ENCODE measurements at places on chromosomes 16 and 17.

DNA sequence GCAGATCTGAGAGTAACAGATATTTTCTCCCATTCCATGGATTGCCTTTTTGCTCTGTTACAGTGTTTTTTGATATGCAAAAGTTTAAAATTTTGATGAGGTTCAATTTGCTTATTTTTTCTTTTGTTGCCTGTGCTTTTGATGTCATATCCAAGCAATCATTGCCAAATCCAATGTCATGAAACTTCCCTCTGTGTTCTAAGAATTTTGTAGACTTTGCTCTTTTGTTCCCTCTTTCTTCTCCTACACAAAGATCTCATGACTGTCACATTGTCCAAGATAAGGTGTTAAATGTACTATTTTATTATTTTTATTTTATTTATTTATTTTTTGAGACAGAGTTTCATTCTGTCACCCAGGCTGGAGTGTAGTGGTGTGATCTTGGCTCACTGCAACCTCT lies 18.9 kb upstream of the KCNH6 start:
- no peak for DNase-seq

DNA sequence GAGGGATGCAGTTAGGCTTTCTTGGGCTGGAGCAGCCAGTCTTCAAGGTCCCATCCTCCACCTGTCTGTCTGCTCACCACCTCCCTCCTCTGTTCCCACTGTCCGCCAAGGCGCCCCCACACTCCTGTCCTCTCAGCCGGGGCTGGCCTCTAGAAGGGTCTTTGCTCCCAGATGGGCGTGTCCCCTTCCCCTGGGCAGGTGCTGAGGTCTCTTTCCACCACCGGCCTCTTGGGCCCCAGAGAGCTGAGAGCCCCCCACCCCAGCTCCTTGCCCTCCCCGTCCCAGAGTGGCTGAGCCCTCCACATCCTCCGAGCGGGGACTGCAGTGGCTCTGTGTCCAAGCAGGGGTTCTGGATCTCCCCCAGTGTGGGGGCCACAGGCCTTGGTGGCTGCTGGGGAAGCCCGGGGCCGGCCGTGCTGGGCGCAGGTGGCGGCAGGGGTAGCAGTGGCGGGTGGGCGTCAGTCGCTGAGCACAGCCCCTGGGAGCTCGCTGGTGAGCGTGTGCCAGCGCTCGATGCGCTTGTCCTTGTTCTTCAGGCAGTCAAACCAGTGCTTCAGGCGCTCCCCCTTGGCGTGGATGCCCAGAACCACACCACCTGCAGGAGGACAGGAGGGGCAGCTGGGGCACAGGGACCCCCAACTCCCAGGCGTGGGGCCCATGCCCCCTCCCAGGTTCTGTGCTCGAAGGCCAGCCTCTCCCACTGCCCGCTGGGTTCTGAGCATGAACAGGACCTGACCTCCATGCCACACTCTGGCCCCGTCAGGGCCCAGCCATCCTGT lies 9.8 kb downstream of the SCGB1C2 start:
- no peak for DNase-seq

DNA sequence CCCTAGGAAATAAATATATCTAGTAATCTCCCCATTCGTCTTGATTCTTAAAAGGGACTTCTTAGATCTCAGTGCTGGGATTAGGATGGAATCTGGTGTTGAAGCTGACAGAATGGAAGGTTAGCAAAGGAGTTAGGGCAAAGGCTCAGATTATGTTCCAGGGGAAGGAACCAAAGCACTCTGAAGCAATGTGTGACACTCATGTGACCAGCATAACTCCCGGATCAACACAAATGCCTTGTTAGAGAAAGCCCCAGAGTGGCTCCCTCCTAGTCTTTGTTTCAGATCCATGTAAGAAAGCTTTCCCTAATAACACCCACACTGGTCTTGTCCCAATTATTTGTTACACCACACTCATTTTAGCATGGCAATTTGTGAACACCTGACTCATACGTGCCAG lies 62.6 kb upstream of the ERN1 start:
- no peak for DNase-seq

- DNase-seq, result no peak
Measured at GRCh38 chr17:75267153-75267410, 3.9 kb downstream of the MIF4GD start.

DNA sequence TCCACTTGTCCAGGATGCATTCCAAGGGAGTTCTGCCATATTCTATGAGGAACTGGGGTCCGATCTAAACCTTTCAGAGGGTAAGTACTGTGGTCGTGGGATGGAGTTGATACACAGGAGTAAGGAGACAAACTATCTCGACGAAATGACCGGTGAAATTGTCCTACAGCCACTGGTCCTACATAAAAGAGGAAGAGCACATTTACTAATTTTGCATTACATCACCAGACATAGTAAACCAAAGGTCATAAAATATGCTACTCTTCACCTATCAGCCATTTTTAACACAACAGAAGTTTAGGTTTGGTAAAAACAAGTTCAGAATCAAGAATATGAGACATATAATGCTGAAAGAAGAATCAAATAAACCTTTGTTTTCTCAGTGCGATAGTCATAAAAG lies 8.1 kb downstream of the HSF5 start:
- DNase-seq, result no peak

DNA sequence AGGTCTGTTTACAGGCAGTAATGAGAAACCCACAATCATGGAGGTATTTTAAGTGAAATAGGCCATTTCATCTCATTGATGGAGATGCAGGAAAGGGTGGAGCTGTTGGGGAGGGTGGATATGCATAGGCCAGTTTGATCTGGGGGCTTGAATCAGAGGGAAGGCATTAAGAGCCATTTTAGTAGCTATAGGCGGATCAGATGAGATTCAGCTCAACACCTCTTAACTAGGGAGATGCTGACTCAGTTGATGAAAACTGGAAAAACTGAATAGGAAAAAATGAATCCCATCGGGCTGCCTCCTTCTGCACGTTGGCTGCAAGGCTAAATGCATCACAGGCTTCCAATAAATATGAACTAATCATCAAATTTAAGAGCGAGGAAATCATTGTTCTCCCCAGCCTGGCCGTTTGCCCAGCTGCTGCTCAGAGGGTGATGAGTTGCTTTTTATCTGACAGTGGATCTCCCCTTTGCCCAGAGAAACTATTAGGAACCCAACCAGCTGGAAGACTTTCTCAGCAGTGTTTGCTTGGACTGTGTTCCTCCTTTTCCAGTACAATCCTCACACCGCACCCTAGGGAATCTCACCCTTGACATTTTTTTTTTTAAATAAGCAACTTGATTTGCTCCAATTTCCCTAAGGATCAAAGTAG lies 149.6 kb downstream of the SOX9 start:
- no peak for DNase-seq

DNA sequence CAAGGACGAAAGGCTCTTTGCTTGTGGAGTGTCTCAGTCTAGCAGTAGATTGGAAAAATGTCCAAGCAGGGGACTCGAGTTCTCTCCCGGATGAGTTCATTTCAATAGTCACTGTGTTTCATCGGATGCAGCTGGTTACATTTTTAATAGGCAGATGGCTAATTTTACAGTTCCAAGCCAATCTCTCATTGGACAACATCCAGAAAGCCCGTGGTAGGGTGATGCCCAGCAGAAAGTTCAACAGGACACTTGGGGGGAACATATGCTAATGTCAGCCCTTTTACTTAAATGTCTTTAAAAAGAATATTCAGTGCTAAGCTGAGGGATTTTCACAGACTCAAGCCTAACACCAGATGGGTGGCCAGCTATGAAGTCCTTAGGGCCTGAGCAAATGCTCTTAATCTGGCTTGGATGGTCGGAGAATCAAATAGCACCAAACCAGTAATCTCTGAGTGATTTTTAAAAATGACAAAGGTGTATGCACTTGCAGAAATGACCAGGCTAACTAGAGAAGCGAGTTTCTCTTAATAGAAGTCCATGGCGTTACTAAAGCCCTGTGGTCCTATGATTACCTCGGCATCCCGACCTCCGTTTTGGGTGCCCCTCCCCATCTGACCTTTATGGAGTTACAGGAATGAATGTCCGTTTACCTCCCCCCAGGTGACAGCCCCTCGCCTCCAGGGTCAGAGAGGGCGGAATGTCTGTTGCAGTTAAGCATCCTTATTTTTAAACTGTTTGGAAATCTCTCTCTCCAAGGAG lies 289.2 kb upstream of the SALL1 start:
- no peak for DNase-seq

GRCh38 chr17:18950346-18950745 lies 1.6 kb upstream of the SLC5A10 start:
- no peak for DNase-seq

GRCh38 chr17:72622661-72623433 lies 469.6 kb downstream of the SLC39A11 start:
- no peak for DNase-seq

DNA sequence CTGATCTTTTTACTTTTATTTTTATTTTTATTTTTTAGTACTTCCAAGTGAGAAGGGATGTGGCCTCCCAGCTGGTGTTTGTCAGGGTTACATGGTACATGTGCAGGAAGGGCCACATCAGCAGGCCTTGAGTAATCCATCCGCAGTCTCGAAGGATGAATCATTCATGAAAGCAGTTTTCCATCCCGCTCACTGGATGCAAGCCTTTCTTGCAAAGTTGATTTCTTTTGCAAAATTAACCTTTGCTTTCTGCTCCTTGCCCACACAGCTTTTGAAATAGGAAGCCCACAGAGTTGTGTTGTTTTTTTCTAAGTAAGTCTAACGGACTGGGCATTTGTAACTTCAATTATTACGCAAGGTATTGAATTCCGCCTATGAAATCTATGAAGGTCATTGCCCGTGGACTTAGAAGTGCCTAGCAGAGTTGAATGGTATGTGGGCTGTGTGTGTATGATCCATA lies 157.4 kb downstream of the PRKCA start:
- no peak for DNase-seq

DNA sequence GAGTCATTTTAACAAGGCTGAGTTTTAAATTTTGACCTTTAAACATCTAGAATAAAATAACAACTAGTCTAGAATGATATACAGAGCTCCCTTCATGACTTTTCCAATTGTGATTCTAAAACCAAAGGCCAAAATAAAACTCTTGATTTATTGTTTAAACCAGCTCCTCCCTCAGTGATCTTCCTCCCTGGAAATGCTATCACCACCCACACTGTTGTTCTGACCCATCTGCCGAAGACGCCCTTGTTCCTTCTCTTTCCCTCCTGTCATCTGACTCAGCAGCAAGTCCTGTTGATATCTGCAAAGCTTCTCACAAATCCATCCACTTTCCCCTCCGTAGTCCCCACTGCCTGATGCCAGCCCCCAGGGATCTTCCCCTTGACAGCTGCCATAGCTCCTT lies 231.6 kb upstream of the DYNLRB2 start:
- no peak for DNase-seq

- no peak for DNase-seq
Measured at GRCh38 chr17:8324132-8324531, 14.1 kb downstream of the ARHGEF15 start.

DNA sequence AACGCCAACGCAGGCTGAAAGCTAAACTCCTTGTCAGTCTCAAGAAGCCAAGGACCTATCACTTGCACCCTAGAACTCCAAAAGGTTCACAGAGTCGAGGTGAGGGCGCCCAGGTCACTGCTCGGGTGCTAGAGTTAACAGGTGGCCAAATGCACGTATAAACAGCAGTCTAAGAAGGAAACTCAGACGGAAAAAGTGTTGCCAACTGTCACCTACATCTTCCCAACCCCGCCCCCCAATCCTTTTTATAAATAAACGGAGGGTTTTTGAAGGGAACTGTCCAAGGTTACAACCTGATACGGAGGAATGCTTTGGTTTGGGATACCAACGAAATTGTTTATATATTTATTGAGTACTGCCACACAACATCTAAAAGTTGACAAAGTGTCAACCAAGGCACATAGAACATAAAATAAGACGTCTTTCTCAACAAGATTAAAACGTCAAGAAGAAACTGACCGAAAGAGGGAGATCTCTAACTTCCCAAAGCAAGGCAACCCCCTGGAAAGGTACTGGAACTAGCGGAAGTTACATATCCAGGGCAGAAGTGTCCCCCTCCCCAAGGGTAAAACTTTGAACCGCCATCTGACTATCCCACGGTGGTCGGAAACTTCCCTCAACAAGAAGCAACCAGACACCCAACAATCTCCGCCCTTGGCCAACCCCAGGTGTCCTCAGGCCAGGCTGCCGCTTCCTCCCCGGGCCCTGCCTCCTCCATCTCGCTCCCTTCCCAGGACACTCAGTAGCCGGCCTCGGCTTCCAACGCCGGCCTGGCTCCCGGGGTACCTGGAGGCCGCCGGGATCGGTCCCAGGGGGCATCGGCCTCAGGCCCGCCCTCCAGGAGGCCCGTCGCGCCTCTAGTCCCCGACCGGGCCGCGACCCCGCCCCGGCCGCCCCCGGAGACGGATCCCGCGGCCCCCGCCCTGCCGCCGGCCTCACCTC lies 982 bp downstream of the SPAG9 start:
- no peak for DNase-seq

- DNase-seq, result no peak
Measured at GRCh38 chr17:41632482-41633105, 8.2 kb upstream of the KRT17 start.

DNA sequence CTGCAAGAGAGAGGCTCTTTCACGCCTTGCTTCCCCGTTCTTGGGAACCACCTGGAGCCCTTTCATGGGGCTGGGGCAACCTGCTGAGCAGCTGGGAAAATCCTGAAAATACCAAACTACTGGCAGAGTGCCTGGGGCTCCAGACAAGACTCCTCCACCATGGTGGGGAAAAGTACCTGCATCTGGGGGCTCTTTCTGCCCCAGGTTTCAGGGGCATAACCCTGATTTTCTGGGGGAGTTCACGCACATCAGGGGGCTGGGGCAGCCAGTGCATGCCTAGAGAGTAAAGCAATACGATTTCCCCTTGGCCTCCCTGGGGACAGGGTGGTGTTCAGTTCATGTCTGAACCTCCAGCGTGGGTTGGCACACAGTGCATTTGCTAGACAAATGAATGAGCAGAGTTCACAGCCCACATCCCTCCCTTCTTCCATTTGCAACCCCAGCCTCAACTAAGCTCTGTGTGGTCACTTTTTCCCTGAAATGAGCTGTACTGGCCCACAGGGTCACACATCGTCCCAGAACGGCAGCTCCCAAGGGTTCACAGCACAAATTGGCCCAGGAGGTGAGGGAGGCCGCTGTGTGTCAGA lies 5.2 kb upstream of the CDC42EP4 start:
- no peak for DNase-seq

DNA sequence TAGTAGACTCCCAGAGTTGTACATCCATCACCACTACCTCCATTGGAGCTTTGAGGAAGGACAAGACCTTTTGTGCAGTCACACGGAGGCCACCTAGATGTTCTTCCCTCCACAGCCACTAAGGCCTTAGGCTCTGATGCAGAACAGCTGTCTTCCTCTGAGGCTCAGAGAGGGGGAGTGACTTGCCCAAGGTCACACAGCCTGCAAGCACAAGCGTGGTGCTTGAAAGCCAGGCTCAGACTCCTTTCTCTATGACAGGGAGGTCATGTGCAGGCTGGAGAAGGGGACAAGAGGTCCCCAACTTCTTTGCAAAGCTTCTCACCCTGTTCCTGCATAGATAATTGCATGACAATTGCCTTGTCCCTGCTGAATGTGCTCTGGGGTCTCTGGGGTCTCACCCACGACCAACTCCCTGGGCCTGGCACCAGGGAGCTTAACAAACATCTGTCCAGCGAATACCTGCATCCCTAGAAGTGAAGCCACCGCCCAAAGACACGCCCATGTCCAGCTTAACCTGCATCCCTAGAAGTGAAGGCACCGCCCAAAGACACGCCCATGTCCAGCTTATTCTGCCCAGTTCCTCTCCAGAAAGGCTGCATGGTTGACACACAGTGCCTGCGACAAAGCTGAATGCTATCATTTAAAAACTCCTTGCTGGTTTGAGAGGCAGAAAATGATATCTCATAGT lies 12.7 kb downstream of the SCGB1C2 start:
- no peak for DNase-seq
